ENCODE measurements at places on chromosomes 2 and 18.

- DNase-seq: no peak
These were observed 55.2 kb downstream of the CCDC85A start for GRCh38 chr2:56239030-56239429.

GRCh38 chr2:27074738-27075565, 3.5 kb upstream of the EMILIN1 start:
- DNase-seq: peak; percentile 62

DNA sequence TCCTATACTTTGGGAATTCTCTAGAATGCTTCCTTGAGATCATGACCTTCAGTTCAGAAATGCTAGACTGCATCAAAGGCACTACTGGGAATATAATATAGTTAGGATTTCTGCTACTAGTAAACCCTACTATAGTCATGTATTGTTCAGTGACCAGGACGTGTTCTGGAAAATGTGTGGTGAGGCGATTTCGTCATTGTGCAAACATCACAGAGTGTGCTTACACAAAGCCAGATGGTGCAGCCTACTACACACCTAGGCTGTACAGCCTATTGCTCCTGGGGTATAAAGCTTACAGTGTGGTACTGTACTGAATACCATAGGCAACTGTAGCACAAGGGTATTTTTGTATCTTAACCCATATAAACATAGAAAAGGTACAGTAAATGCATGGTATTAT, 13.0 kb downstream of the CXCR4 start:
- no peak for DNase-seq

DNA sequence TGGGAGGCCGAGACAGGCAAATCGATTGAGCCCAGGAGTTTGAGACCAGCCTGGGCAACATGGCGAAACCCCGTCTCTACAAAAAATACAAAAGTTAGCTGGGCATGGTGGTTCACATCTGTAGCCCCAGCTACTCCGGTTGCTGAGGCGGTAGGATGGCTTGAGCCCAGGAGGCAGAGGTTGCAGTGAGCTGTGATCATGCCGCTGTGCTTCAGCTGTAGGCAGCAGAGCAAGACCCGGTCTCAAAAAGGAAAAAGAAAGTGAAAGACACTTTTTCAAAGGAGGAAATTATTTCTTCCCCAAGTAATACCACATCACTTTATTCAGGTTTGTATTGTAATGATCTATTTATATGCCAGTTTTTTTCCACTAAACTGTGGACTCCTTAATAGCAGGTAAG, 35.7 kb upstream of the TAF4B start:
- no peak for DNase-seq

DNA sequence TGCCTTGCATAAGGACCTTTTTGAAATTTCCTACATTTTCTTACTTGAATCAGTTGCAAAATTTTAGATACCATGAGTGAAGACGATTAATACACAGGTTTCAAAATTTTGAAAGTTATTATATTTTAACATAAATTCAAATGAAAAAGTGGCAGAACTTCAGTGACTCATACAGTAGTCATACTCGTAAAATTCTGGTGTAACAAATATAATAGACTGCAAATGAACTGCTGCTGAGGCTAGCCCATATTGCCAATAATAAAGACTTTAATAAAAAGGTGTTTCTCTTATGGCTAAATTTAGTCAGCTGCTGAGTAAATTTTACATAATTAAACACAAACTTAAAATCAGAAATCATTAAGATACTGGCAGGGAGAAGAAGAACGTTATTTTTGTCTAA, 36.9 kb downstream of the MSH6 start:
- no peak for DNase-seq

DNA sequence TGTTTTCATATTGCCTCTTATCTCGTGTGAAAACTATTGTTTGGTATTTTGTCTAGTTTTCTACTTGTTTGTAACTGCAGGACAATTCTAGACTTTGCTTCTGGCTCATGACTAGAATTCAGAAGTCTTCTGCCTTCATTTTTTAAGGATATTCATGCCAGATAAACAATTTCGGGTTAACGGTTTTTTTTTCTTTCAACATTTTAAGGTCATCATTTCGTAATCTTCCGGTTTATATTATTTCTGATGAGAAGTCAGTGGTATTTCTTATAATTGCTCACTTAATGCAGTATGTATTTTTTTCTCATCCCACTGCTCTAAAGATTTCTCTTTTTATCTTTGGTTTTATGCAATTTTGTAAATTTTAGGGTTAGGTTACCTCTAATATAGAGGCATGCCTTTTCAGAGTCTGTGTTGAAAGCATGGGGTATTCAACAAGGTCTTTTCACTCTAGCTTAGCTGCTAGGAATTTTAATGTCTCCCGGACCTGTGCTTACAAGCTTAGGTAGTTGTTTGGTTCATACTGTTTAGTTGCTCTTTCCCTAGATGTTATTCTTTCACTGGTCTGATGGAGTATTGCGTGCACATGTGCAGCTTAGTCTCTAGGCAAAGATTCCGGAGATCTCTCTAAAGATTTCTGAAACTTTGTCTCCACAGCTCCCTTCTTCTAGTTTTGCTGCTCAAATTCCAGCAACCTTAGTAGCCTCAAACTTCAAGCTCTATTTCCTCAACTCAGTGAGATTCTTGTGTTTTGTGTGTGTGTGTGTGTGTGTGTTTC, 198.1 kb downstream of the MCFD2 start:
- no peak for DNase-seq

GRCh38 chr2:236951830-236952475, 133.7 kb upstream of the COPS8 start:
- no peak for DNase-seq

GRCh38 chr2:181949047-181949446, 36.6 kb upstream of the PPP1R1C start:
- no peak for DNase-seq

DNA sequence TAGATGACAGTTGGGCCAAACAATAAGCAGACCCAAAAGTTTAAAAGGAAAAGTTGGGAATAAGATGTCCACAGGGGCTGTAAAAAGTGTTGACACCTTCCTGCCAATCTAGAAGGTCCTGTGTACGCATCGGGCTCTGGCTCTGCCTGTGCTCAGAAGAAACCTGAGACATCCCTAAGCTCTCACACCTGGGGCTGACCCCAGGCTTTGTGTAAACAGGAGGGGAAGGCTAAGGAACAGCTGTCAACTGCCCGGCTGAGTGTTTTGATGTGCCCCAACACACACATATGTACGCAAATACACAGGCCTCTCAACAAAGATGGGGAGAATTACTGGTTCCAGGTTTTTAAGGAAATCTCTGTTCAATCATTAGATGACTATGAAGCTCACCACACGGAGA, 59.5 kb downstream of the TMEM131 start:
- DNase-seq: no peak

DNA sequence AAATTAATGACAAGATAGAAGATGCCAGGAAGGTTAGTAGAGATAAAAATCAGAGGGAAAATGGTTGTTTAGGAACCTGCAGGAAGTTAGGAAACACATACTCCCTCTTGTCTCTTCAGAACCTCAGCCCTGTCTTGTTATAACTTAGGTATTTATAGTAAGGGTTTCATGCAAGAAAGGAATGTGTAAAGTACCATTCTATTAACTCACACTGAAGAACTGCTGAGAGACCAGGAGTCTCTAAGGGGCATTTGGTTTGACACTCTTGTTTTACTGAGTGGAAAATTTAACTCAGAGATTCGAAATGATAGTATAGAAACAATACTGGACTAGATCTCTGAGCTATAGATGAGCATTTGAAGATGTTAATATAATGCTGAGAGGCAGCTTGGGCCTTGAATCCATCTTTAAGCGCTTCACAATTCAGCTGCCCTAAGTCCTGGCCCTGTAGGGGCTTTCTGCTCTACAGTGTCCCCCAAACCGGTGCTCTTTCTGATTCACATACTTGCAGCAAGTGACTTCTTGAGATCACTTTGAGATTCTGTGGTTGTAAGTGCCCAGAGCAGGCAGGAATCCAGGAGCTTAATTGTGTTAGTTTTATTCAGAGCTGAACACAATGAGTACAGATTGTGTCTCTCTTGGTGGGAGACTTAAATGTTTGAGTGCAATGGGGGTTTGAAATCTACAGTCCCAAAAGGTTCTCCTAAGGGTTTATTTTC, 235.0 kb upstream of the RGPD4 start:
- DNase-seq: no peak

- DNase-seq: no peak
These were observed 540.6 kb downstream of the STK39 start for GRCh38 chr2:167706800-167707199.

DNA sequence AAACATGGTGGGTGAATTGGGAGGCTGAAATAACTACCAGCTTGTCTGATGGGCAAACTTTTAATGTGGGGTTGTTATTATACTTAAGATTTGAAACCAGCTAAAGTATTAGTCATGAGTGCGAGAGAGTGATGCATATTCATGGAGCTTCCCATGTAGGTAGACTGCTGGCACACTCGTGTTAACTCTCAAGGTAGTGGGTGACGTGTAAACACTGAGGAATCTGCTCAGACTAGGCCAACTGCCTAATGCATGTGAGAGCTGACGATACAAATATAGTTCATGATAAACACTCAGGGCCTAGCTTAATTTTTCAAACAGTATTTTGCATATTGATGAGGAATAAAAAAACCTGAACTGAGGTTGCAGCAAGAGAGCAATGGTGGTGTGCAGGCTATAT, 1165.7 kb upstream of the PIK3C3 start:
- DNase-seq: no peak

- DNase-seq: no peak
These were observed 17.7 kb upstream of the RESP18 start for GRCh38 chr2:219350215-219350614.

DNA sequence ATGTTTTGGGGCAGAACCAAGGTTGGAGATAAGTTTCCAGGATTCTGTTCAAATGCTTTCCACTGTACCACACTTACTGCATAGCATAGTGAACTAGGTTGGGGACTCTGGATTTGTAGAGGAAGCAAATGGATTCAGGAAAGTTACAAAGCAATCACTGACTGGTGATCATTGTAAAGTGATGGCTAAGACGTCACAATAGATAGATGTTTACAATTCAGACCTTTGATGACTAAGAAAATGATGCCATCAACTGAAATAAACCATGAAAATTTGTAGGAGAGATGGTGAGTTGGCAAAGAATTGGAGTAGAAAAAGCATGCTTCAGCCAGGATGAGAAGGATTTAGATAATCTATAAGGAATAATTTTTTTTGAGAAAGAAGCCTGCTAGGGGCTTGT, 178.0 kb downstream of the UBE2E3 start:
- no peak for DNase-seq

GRCh38 chr2:101559551-101559950, 84.6 kb upstream of the RFX8 start:
- no peak for DNase-seq

- no peak for DNase-seq
These were observed 107.3 kb downstream of the TMEFF2 start for GRCh38 chr2:192087398-192087958.

GRCh38 chr18:56460581-56460980, 177.8 kb downstream of the TXNL1 start:
- no peak for DNase-seq

DNA sequence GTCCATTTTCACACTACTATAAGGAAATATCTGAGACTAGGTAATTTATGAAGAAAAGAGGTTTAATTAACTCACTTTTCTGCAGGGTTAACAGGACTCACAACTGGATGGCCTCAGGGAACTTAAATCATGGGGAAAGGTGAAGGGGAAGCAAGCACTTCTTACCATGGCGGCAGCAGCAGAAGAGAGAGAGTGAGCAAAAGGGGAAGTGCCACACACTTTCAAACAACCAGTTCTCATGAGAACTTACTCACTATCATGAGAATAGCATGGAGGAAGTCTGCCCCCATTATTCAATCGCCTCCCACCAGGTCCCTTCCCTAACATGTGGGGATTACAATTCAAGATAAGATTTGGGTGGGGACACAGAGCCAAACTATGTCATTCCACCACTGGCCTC, 55.1 kb upstream of the NETO1 start:
- DNase-seq: no peak
